ENCODE measurements at places on chromosomes 5 and 9.

DNA sequence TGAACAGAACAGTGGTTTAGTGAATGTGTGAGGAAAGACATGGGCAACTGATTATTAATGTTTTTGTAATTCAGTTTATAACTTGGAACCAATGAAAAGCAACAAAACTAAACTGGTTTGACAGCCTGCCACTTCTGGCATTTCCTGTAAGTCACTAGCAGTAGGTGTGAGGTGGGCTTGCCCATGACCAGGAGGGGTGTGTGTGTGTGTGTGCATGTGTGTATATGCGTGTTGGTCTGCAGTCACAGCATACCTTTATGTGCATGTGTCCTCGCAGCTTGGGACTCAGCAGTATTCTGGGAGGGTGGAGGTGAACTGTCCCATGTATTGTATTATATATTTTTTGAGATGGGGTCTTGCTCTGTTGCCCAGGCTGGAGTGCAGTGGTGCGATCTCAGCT lies 32.3 kb downstream of the OTULIN start:
- DNase-seq: no peak

DNA sequence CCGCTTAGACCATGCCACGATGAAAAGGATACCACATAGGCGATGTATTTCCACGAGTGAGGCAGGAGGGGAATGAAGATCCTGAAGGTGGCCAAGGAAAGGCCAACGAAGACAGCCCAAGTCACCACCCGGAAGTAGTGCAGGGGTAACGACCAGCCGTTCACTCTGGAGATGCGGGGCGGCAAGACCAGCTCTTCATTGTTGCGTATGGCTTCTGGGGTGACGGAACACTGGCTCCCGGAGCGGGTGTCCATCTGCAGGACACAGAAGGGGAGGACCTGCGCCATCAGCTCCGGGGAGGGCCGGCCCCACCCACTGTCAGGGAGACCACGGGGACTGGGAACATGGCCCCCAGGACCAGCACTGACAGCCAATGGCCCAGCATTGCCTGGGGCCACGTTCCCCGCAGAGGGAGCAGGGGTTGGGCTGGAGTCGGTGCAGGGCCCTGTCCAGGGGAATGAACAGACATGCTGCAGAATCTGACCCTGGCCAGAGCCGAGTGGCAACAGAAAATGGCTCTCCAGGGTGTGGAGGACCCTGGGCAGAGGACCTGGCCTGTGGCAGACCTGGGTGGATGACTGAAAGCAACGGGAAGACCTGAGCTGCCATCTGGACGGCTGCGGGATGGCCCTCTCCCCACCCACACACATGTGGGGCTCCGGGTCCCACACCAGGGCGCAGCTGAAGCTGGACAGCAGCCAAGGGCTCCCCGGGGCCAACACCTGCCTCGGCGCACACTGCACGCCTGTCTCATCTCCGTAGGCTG lies 17.7 kb downstream of the ZDHHC11B start:
- no peak for DNase-seq

DNA sequence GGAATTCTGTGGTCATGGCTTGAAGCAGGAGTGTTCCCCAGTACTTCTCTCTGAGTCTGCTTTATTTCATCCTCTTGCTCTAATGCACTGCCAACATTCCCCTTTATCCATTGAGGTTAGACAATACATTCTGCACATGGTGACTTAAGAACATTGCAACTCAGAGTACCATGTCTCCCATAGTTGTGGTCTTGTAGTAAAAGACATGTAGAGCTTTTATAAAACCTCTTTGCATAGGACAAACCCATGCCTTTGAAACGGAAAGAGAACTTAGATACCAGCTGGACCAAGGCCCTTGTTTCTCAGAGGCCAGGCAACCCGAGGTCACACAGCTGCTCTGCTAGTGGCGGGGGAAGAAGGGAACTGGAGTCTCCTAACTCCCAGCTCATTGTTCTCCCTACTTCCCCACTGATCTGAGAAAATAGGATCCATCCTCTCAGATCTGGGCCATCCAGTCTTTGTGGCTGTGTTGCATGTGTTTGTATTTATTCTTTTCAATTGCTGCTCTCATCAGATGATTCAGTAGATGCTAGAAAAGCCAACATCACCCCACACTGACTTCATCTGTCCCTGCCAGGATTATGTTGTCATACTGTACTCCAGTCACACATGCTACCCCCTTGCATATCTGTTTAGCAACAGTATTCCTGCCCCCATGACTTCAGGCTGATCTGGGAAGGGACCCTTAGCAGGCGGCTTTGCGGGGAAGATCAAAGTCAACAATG lies 236.9 kb downstream of the SAXO1 start:
- no peak for DNase-seq

GRCh38 chr5:174832811-174833210 lies 108.4 kb downstream of the MSX2 start:
- DNase-seq: no peak

DNA sequence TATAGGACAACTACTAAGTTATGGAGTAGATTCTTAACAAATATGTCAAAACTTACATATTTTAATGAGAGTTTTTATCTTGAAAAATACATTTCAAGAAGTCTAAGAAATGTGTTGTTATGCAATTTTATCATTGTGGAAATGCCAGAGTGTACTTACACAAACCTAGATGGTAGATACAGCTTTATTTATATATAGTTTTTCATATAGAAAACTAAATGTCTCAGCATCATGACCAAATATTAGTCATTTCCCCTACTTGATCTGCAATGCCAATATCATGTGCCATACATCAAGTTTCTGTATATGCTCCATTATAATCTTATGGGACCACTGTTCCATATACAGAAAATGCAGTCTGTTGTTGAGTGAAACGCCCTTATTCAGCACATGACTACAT lies 28.7 kb downstream of the CAST start:
- no peak for DNase-seq

- peak; percentile 34 for DNase-seq
Measured at GRCh38 chr9:115524453-115525059, 406.6 kb upstream of the TNC start.

DNA sequence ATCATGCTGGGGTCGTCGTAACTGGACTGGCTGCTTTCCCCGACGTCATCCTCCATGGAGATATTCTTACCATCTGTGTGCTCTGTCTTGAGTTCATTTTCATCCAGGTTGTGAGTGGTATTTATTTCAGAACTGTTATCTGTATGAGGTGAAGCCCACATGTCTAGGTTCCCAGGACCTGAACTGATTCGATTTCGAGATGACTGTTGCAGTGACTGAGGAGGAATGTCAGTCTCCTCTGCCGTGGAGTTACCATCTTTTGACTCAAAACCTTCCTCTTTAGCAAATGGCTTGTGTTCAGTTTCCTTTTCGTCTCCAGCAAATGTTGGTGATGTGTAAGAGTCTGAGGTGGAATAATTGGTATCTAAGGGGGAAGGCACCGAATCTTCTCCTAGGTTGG lies 55.2 kb upstream of the PCA3 start:
- DNase-seq: no peak

DNA sequence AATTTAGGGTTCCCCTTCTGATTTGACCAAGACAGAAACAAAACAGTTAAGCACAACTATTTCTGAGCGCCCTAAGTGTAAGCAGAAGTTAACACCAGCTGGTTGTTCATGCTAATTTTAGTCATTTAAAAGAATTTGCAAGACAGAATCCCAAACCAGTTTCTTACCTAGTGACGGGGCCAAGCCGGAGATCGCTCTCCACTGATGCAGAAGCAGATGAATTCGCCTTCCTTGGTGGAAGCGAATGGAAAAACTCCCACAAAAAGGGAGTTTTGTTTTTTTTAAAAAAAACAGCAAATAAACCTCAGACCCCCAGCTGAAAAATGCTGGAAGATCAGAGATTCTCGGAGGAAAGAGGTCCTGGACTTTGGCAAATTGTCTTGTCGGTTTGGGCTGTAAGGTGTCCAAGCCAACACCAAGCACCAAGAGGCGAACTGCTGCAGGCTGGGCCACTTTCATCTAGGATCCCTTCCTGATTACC lies 47.4 kb upstream of the GLDC start:
- no peak for DNase-seq

DNA sequence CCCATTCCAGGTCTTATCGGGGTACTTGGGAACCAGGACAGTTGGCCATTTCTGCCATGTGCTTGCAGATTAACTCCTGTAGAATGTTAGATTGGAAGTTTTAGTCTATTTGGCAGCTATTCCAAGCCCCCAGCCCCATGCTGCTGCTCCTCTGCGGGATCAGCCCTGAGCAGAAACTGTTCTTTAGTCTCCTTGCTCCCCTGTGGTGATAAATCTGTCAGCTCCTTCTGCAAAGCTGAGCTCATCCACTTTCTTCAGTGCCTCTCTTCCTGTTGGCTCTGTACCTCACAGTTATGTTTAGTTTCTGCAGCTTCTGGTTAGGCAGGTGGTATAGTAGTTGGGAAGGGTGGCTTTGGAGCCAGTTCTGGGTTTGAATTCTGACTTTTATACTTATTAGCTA lies 170.4 kb downstream of the GRIA1 start:
- no peak for DNase-seq

DNA sequence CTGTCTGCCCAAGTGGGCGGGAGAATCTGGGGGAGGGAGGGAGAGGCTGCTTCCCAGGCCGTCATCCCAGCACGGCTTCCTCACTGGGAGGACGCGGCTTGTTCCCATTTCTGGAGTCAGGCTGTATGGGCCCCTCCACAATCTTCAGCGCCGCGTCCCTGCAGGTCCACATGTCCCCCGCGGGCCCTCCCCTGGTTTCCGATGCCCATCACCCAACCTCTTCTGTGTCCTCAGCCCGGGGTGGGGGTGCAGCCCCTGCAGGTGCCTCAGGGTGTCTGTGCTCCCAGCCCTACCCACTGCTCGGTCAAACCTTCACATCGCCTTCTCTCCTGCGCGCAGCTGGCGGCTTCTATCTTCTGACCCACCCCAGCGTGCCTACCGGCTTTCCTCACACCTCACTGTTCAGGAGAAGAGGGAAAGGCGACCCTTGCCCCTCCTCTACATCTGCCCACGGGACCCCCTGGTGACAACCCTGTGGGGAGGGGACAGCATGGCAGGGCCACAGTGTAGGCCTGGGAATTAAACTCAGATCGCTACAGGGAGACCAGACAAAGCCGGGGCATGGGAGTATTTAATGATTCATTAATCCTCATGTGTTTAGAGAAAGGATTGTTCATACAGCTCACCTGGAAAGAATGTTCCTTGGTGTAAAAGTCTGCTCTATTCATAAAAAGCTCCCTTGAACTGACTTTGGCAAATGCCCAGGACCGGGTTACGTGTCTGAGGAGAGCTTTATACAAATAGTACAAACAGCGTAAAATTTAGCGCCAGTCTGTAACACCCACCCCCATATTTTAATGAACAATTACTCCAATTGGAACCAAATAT lies 145.1 kb downstream of the IRX1 start:
- no peak for DNase-seq

- DNase-seq: no peak
Measured at GRCh38 chr5:55869847-55870246, 18.7 kb downstream of the IL31RA start.

DNA sequence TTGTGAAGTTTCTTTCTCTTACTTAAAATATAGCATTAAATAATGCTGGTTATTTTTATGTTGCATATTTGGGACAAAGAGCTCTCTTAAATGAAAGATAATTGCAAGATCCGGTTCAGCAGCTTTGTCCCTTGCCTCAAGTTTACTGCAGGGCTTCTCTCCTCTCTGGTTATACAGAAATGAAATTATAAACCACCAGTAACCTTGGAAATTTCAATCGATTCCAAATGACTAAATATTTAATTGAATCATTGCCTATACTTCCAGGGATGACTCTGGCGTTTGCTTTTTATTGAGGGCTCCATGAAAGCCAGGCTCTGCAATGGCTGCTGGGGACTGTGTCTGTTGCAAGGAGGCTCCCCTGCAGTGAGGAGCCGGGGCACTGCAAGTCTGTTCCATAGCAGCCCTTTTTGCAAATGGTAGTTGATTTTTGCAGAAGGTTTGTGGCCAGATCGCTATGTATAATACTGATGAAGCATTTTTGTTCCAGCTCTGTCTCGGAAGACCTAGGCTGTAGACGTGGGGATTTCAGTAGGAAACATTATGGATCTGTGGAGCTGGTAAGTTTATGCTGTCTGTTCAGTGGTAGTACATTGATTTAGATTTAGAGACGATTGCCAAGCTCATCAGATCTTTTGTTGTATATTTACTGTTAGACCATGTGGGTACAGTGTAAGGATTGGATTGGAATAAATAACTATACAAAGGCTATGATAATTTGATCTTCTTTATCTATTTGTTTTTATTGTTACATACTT lies at the start of gene GARNL3:
GARNL3 (plus strand) TSS at position 313 of the 758 bp plus-strand sequence; CDS start at position 417, 104 bp downstream.
- DNase-seq: no peak

- DNase-seq: no peak
Measured at GRCh38 chr5:173662581-173663351, 46.3 kb upstream of the BOD1 start.

DNA sequence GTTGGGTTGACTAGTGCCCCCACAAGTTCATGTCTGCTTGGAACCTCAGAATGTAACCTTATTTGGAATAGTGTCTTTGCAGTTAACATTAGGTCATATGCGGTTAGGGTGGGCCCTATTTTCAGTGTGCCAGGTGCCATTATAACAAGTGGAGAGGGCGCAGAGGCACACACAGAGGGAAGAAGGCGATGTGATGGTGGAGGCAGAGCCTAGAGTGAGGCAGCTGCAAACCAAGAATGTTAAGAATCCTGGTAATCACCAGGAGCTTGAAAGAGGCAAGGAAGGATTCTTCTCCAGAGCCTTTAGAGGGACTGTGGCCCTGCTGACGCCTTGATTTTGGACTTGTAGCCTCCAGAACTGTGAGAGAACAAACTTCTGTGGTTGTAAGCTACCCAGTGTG lies 10.9 kb downstream of the GPR107 start:
- no peak for DNase-seq

All from activated CD4-positive, alpha-beta T cell treated with anti-CD3 and anti-CD28 coated beads, Interleukin-2, amount 50 U/mL, for 16 hours (primary cell).